ENCODE measurements at places on chromosomes 2 and 18.

DNA sequence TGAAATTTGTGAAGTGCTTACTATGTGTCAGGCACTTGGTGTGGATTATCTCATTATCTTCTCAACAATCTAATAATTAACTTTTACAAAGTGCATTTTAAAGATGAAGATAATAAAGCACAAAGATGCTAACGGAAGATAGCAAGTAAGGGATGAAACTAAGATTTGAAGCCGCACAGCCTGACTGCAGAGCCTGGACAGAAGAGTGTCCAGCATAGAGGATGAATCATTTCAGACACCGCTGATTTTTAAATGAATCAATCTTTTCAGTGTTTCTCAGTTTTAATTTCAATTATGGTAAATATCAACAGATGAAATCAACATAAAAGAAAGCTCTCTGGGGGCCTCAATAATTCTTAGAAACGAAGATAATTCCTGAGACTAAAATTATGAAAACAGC, 24.5 kb upstream of the STAM2 start:
- no peak overlapping the region for H3K4me3 ChIP-seq
- no peaks in the 10 kb centered on the region for H3K4me1 ChIP-seq
- H3K27ac ChIP-seq, result no peak overlapping the region

DNA sequence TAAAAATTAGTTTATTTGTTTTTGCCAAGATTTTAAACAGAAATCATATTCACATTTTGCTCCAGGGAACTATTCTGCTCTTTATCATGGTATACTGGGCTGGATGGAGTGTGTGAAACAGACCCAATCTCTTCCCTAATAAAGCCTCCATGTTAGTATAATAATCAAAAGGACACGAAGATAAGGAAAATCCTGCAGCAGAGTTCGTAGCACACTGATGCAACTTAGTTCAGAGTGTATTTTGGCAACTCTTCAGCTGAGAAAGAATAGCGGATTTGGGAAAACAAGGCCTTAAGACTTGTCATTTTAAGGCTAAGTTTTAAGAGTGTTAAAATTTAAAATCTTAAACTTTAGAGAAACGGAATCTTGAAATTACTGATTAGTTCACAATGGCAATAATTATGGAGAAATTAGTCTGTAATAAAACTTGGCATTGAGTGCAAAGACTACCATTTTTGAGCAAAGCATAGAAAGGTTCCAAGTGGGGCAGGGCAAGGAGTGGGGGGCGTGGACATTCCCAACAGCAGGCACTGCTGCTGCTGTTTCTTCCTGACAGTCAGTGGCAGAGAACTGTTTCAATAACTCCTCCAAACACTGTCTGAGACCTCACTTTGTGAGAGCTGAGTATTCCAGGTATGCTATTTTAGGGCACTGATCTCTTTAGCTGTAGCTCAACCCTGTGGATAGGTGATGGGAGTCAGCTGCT, 225.0 kb downstream of the HRH4 start:
- no peak for DNase-seq
- H3K4me3 ChIP-seq, result no peak overlapping the region
- peaks cover under 1% of the 10 kb centered on the region for H3K27me3 ChIP-seq
- H3K4me1 ChIP-seq, result no peaks in the 10 kb centered on the region
- H3K36me3 ChIP-seq, result no peaks in the 10 kb centered on the region

DNA sequence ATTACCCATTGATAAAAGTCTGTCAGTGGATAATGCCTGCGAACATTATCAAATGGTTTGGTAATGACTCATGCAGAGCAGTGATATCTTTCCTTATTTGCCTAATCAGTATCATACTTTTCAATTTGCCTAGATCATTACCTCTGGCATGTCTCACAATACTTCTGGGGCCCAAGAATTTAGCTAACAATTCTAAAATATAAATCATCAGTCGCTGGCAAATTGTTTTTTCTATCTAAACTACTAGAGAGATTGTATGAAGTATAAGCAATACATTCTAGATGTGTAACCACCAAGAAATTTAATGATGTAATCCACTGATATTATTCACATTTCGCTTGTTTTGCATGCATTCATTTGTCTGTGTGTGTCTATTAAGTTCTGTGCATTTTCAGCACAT, 191.2 kb upstream of the CDH19 start:
- no peak for DNase-seq
- no peaks in the 10 kb centered on the region for H3K4me1 ChIP-seq
- H3K36me3 ChIP-seq, result no peaks in the 10 kb centered on the region
- no peaks in the 10 kb centered on the region for H3K27me3 ChIP-seq

- peaks cover 13% of the 10 kb centered on the region for H3K4me1 ChIP-seq
- H3K27me3 ChIP-seq, result peaks cover 86% of the 10 kb centered on the region
- no peak for DNase-seq
These were observed at the start of gene PROKR1 for GRCh38 chr2:68643011-68643873. TSS of gene PROKR1 (plus strand) at chr2:68643579. CDS start at chr2:68645822, 2,243 bp downstream.

- no peak for DNase-seq
- H3K36me3 ChIP-seq, result no peaks in the 10 kb centered on the region
- H3K4me1 ChIP-seq, result peaks cover 14% of the 10 kb centered on the region
- no peak overlapping the region for H3K27ac ChIP-seq
- no peak overlapping the region for H3K4me3 ChIP-seq
- peaks cover 4% of the 10 kb centered on the region for H3K27me3 ChIP-seq
These were observed 76.6 kb upstream of the ARL5A start for GRCh38 chr2:151904807-151905206.
